ENCODE measurements at places on chromosomes 3 and 15. TPM values are rescaled to one million over a fixed set of nuclear protein-coding genes. Genes with fewer than 3 reads are reported as not detected.

Gene PTPRG
- total RNA-seq: 18.6 TPM

Gene CDHR4
- not detected for total RNA-seq

Gene SNAP23
- total RNA-seq: 110 TPM

Gene TMOD2
- 4.4 TPM for total RNA-seq

Gene CADM2
- total RNA-seq: 0.85 TPM

Gene SI
- total RNA-seq: not detected

Gene DHFR2
- total RNA-seq: 5.1 TPM

Gene GOLGA6L25
- total RNA-seq: not detected

Gene LIPC
- under 0.01 TPM for total RNA-seq

Gene PLSCR2
- not detected for total RNA-seq

Gene INSYN1
- 1.5 TPM for total RNA-seq

Gene SLC41A3
- total RNA-seq: 76.7 TPM

Gene GOLGA8H
- total RNA-seq: 0.28 TPM

Gene UACA
- 229 TPM for total RNA-seq

Gene LSAMP
- total RNA-seq: 0.28 TPM

Gene CAMKV
- total RNA-seq: under 0.01 TPM

Gene SCN11A
- not detected for total RNA-seq

Gene CCDC39
- total RNA-seq: not detected

Gene ZNF860
- total RNA-seq: 0.85 TPM

Gene MOBP
- under 0.01 TPM for total RNA-seq

Gene TLR9
- total RNA-seq: not detected

Gene WDR93
- under 0.01 TPM for total RNA-seq

Gene PLSCR5
- total RNA-seq: not detected

Gene EID1
- 373 TPM for total RNA-seq

Gene RASL12
- total RNA-seq: 1.1 TPM

Gene ZNF80
- not detected for total RNA-seq

Gene NTRK3
- total RNA-seq: 3.1 TPM

Gene EPB42
- not detected for total RNA-seq

Gene ADGRG7
- total RNA-seq: not detected

Gene RTP4
- 0.58 TPM for total RNA-seq

Gene IMPG2
- under 0.01 TPM for total RNA-seq
